ENCODE measurements at places on chromosomes 13 and 19. TPM values are rescaled to one million over a fixed set of nuclear protein-coding genes. Genes with fewer than 3 reads are reported as not detected.

The KIR3DL2 gene
- not detected for total RNA-seq

The TYROBP gene
- not detected for total RNA-seq

The ZNF112 gene
- total RNA-seq = 1.9 TPM

The KLK15 gene
- not detected for total RNA-seq

The NCAN gene
- 0.05 TPM for total RNA-seq

The DHDH gene
- total RNA-seq = 1.2 TPM

The CD22 gene
- 1.4 TPM for total RNA-seq

Data from A549 treated with Mapracorat at 1 μM for 4 hours (cell line).